ENCODE measurements at places on chromosomes 3 and 15.

DNA sequence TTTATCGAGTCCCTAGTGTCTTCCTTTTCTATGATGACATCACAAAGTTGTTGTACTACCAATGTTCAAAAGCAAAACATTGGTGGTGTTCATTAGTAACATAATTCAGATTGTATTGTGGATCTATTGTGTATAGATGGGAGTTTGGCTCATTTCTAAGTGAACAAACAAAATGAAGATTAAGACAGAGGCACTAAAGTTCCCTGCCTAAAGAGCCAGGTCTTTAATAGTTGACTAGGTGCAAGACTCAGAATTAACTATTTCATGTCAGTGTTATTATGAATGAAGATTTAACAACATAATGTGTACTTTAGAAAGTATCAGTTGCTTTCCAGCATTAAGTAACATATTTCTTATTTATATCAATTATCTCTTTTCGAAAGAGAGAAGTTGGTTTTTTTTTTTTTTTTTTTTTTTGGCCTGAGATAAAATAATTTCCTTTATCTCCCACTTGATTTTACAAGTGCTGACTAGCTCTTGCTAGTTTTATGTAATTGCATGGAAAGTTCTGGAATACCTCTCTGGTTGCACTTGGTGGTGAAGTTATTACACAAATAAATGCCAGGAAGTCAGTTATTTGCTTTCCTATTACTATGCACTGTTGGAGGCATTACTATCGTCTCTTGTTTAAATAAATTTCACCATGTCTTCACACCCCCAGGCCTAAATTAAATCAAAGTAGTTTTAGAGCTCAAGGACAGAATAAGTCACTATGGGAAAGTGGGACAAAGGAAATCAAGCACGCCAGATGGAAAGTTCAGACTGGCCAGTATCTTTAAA is 48.7 kb downstream of the NAALADL2 start:
- no peak for DNase-seq

DNA sequence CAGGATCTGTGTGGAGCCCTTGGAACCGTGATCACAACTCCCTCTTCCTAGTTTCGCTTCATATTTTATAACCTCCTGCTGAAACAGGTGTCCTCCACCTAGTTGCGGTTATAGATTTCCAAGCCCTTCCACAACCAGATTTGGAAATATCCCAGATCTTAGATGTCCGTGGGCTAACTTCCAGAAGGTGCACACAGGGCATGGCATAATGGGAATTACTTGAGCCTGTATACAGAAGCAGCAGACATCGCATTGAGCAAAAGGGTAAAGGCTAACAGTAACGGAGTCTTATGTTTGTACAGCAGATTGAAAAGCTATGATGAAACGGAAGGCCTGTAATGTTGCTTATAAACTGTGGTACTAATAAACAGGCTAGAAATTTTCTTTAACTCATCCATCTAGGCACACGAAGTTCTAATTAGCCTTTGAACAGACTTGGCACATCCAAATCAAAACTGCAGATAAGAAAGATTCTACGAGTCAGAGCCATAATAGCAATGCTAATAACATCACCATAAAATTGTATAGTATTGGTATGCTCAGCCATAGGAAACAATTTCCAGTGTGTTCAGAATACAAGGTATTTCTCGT is 1.2 kb upstream of the USF3 start:
- DNase-seq, result no peak

- DNase-seq, result no peak
These were observed 1.6 kb downstream of the C15orf39 start for GRCh38 chr15:75203017-75203907.

DNA sequence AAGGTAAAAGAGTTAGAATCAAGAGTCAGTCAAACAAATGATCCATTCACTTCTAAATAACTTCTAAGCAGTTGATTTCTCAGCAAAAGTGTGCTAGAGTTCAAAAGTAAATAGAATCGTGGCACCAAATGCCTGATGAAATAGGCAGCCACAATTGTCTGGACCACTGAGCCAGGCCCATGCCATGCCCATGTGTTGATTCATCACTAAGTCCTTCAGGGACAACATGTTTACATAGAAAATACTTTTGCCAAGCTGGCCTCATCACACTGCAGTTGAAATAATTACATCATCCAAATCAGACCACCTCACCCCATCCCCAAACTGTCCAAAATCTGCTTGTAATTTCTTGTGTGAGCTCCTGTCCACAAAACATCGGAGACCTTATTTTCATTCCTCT is 216.3 kb downstream of the IGSF11 start:
- DNase-seq, result no peak

DNA sequence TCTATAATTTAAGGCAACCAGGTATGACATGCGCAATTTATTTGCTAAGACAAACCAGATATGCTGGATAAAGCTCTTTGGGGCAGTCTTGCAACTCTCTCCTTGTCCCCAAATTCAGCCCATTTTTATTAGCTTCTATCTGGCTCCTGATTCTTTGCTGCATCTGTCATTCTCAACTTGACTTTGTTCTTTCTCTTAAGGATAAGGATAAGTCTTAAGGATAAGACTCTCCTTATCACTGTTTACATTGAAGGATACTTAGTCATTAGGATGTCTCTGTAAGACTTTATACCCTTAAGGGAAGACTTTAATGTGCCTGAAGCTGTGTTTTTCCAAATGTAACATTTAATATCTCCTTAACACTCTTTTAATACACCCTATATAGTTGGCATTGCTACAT is 49.2 kb downstream of the ALCAM start:
- no peak for DNase-seq

DNA sequence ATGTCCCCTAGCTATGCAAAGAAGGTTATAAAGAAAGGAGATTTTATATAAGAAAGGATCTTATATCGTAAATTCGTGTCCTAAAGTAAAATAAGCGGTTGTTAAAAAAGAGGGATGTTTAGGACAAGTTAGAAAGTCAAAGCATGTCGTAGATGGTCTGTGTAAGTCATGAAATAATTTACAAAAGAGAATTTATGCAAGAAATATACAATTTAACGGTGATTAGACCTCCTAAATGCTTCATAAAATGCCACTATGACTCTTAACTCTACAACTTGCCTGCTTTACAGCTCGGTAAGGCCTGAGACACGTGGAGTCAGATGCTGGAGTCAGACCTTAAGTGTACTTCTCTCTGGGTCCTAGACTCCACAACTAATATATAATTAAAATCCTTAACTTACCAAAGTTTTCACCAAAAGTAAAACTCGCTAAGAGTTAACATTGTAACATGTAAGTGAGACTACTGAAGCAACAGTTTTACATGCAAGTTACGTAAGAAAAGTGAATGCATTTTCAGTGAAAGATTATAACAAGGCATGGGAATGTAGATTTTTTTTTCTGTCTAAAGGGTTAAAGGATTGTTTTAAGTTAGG is 13.3 kb upstream of the SRPRB start:
- no peak for DNase-seq

- no peak for DNase-seq
These were observed 2.3 kb upstream of the TM4SF19 start for GRCh38 chr3:196340466-196340865.

- DNase-seq, result no peak
These were observed 15.7 kb upstream of the TFRC start for GRCh38 chr3:196097373-196098154.

GRCh38 chr3:41073190-41073589 is 126.1 kb upstream of the CTNNB1 start:
- DNase-seq, result no peak

DNA sequence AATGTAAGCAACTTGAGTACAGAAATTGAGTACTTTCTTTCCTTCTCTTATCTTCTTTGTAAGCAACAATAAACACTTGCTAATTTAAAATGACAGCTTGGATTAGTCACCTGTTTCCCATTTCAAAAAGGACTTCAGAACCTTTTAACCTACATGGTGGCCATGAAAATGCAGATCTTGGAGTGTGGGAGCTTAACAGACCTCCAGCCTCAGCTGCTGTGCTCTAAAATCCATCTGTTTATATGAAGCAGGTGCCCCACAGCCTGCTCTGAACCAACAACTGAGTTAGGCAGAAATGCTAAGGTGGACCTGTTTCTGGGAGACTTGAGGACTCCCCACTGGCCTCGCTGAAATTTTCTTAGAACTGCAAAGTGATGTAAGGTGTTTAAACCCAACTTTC is 91.1 kb upstream of the TNIK start:
- DNase-seq, result no peak

DNA sequence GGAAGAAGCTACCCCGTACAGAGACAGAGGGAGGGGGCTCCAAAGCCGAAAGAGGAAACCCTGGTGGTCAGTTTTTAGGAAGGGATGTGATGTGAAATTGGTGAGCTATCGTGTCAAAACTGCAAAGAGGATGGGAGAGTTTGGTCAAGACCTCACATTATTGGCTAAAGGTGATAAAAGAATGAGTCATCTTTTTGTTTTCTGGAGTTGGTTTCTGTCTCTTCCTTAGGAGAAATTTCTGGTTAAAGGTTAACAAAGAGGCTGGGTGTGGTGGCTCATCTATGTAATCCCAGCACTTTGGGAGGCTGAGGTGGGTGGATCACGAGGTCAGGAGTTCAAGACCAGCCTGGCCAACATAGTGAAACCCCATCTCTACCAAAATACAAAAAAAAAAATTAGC is 217.8 kb upstream of the CBLB start:
- DNase-seq, result no peak

- no peak for DNase-seq
These were observed 59.9 kb downstream of the KAT2B start for GRCh38 chr3:20100151-20100550.
